ENCODE measurements at places on chromosomes 4 and X.

DNA sequence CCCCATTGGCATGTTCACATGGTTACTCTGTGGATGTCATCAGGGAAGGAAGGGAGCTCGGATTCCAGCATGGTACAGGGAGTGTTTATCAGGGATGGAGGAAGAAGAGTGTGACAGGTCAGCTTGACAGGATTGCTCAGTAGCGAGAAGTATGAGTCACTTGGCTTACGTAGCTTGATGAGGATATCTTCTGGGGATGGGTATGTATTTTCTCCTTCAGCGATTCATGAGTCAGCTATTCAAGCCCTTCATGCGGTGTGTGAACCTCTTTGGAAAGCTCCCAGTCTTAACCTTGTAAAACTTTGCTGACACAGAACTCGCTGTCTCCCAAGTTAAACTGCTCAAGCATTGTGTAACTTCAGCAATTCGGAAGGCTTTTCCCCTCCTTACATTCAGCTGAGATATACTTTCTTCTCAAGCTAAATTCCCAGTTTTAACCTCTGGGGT lies 275.4 kb downstream of the ARHGAP10 start:
- no peak for DNase-seq

GRCh38 chrX:57596109-57596508 lies 4.3 kb downstream of the ZXDB start:
- DNase-seq: no peak

DNA sequence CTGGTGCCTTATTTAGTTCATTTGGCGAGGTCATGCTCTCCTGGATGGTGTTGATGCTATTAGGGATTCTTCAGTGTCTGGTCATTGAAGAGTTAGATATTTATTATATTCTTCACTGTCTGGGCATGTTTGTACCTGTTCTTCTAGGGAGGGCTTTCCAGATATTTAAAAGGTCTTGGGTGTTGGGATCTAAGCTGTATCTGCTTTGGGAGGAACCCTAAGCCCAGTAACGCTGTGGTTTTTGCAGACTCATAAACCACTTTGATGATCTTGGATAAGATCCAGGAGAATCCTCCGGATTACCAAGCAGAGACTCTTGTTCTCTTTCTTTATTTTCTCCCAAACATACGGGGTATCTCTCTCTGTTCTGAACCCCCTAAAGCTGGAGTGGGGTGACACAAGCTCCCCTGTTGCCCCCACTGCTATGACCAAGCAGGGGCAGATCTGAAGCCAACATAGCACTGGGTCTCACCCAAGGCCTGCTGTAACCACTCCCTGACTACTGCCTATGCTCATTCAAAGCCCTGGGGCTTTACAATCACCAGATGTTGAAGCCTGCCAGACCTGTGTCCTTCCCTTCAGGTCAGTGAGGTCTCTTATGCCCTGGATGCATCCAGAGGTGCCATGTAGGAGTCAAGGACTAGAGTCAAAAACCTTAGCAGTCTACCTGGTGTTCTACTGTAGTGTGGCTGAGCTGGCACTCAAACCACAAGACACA lies 187.6 kb downstream of the GUCY2F start:
- no peak for DNase-seq

GRCh38 chr4:138005486-138005885 lies 236.7 kb downstream of the SLC7A11 start:
- no peak for DNase-seq

DNA sequence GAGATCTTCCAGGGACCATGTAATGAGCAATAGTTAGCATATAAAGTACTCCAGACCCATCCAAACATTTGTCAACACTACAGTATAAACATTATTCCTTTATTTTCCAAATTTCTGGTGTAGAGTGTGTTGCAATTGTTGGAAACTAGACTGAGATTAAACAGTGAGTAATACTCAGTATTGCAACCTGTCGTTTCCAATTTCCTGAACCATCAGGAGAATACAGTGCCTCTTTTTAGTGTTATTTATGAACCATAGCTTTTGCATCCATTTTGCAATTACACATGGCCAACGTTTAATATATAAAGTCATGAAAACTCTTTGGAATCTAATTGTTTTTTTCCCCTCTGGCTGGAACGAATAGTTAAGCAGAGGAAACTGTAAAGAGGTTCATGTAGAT lies 58.3 kb upstream of the DHRSX start:
- DNase-seq: no peak

GRCh38 chr4:55125763-55126541 lies 557 bp upstream of the KDR start:
- no peak for DNase-seq

GRCh38 chr4:1099684-1100335 lies 13.6 kb downstream of the RNF212 start:
- no peak for DNase-seq

GRCh38 chr4:99679976-99680375 lies 22.3 kb upstream of the C4orf54 start:
- DNase-seq: no peak

GRCh38 chrX:16832301-16832700 lies 37.9 kb downstream of the RBBP7 start:
- no peak for DNase-seq

- no peak for DNase-seq
Observed at GRCh38 chr4:73836373-73837279, at the start of gene CXCL6. CXCL6 (plus strand) TSS chr4:73836678; CDS start chr4:73836751, 73 bp downstream.

DNA sequence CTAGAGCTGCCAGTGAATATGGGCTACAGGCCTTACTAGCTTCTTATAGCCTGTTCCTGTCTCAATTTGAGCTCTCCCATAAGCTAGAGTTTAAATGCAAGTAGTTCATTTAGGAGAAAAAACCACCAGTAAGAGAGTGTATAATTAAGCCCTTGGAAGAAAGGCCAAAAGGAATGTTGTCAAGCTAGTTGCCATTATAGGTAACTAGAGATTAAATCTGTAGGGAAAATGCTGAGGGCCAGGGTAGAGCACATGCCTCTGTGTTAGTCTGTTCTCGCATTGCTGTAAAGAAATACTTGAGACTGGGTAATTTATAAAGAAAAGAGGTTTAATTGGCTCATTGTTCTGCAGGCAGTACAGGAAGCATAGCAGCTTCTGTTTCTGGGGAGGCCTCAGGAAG lies 410.2 kb downstream of the MID1IP1 start:
- no peak for DNase-seq

GRCh38 chr4:142331132-142331531 lies 515.0 kb downstream of the INPP4B start:
- DNase-seq: no peak
